Stimulated activated CD8-positive, alpha-beta memory T cell treated with anti-CD3 and anti-CD28 coated beads, Interleukin-7, amount 100 ng/mL, for 48 hours (primary cell): ENCODE measurements at places on chromosomes 3 and 15.

DNA sequence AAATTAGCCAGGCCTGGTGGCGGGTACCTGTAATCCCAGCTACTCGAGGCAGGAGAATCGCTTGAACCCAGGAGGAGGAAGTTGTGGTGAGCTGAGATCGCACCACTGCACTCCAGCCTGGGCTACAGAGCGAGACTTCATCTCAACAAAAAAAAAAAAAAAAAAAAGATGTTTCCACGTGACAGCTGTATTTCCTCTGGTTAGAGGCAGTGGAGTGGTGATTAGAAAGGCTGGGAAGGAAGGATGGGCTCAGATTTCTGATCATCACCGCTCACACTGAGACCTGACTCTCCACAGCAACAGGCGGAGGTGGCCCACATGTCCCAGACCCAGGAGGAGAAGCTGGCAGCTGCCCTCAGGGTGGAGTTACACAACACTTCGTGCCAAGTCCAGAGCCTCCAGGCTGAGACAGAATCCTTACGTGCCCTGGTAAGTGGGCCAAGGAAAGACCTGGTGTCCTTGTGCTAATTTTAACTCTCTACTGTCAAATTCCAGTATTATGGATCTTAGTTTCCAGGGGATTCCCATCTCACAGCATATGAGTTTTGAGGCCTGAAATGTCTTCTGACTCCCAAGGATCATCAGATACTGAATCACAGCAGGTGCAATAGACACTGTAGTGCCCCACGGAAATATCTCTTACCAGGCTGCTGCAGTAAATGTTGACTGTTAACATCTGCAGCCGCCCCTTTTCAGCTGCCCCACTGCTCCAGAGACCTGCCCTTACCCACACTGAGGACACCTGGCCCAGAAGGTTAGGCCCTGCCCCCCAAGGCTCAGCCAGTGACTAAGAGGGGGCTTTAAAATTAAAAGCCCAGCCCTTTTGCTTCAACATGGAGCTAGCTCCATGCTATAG lies 66.9 kb downstream of the BFSP2 start:
- DNase-seq, result no peak

GRCh38 chr3:8642001-8642400 lies 2.6 kb downstream of the SSUH2 start:
- no peak for DNase-seq

- DNase-seq, result no peak
These were observed 25.3 kb downstream of the CMSS1 start for GRCh38 chr3:99842826-99843589.

DNA sequence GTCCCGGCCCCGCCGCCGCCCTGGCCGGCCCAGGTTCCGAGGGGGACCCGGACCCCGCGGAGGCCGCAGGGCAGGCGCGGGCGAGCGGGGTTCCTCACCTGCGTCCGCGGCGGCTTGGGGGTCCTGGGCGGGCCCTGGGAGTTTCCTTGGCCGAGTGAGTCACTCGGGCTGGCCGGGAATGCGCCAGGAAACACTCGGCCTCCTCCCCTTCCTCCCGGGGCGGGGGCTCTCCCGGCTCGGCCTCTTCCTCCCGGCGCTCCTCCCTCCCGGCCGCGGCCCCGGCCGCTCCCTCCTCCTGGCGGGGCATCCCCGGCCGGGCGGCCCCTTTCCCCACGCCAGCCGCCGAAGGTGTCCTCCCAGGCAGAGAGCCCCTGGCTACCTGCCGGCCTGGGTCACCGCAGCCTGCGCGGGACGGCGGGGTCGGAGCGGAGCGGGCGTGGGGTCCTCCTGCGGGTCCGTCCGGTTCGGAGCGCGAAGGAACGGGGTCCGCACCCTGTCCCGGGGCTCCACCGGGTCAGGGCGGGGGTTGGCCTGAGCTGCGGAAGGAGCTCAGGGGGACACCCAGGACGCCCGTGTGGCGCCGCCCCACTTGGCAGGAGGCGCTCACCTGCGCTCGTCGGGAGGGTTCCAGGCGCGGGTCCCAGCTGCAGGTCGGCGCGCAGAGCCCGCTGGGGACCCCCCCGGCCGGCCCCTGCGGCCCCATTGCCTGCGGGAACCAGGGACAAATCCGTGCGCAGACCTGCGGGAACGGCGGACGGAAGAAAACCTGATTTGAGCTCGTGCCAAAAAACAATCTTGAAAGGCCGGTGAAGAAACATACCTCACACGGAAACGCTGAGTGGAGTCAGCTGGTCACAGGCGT lies at the start of gene CYFIP1:
Gene CYFIP1 (minus strand): TSS at position 180 of the 862 bp plus-strand sequence. CDS start 33,083 bp downstream, outside the sequence.
- no peak for DNase-seq

- DNase-seq, result no peak
These were observed 938.4 kb upstream of the SEMA6D start for GRCh38 chr15:46778876-46779275.

GRCh38 chr15:70563561-70564095 lies 199.7 kb downstream of the UACA start:
- no peak for DNase-seq

DNA sequence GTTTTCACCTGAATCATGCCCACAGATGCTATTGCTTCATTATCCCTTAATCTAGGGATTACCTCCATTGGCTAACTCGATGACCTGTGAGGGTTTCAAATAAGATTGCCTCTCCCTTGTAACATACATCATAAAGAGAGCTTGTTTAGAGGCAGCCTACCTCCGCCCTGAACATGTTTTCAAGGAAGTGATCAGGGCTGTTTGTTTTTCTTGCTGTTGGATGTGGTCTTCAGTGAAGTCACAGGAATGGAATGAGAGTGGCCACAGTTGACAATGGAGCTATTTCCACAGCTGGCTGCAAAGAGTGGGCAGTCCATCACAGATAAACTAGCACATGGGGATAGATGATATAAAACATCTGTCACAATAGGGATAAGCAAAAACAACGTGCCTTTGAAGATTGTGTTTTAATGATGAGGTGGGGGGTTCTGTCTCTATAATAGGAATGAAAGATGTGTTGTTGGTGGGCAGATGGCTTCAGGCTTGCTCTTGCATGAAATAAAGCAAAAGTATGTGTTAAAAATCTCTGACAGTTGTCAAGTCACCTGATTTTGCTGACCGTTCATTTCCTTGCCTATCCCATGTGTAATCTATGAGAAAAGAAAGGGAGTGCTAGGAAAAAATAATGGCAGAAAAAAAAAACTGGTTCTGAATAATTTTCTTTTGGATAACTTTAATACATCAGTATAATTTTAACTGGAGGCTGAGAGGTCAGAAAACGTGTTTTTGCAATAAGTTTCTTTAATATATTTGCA lies 642.3 kb downstream of the RBMS3 start:
- DNase-seq, result no peak

GRCh38 chr3:15633159-15633558 lies 31.6 kb downstream of the BTD start:
- no peak for DNase-seq

- no peak for DNase-seq
These were observed 78.7 kb upstream of the TGFBR2 start for GRCh38 chr3:30527720-30528119.

- DNase-seq, result no peak
These were observed 182.2 kb downstream of the UBE2E2 start for GRCh38 chr3:23385327-23385726.

GRCh38 chr3:108391917-108392593 lies 95.7 kb downstream of the HHLA2 start:
- no peak for DNase-seq

GRCh38 chr3:115340586-115340985 lies 193.5 kb upstream of the ZBTB20 start:
- DNase-seq, result no peak

GRCh38 chr3:3577823-3578222 lies 221.4 kb upstream of the LRRN1 start:
- DNase-seq, result no peak

- no peak for DNase-seq
These were observed 56.9 kb upstream of the TBC1D5 start for GRCh38 chr3:17799312-17799711.

DNA sequence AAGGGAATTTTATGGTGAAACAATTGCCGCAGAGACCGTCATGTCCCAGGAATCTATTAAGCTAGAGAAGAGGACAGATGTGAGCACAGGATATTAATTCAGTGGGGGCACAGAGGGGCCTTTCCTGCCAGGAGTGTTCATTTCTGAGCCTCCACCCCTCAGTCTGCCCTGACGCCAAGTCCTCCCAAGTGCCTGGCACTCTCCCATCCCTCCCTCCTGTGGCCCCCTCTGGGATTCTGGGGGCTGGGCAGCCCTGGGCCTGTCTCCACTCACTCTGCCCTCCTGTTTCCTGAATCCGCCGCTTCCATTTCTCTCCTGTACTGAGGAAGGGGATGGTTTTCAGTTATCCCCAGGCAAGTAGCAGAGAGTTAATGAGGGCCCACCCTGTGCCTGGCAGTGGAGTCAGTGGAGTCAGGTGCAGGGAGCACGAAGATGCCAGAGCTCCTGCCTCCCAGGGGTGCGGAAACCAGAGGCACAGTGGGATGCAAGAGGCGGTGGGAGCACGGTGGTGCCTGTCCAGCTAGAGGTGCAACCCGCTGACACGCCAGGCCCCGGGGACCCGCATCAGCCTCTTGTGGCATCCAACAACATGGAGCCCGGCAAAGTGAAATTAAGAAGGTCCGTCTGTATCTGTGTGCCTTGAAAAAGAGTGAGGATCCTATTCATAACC lies 212.5 kb downstream of the XXYLT1 start:
- DNase-seq, result no peak

DNA sequence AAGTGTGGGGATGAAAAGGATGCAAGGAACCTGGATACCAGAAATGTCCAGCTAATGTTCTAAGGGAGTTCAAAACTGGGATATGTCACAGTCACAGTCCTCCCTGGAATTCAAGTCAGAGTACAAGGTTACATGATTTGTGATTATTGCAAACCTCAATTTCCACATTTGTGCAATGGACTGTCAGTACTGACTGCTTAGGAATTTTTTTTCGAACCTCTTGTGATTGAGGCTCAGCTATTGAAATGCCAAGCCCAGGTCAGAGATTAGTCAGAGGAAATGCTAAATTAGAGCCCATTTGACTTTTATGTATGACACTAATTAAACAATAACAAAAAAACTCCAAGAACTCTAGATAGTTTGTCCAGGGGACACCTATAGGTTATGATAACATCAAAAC lies 210.2 kb downstream of the THSD4 start:
- no peak for DNase-seq

- no peak for DNase-seq
These were observed 347.4 kb upstream of the DCBLD2 start for GRCh38 chr3:99248913-99249312.
